Activated CD8-positive, alpha-beta memory T cell treated with anti-CD3 and anti-CD28 coated beads for 4 hours (primary cell): ENCODE measurements at places on chromosomes 1 and 21.

- DNase-seq, result no peak
Measured at GRCh38 chr1:76679534-76680152, 187.6 kb upstream of the ST6GALNAC5 start.

GRCh38 chr1:199843861-199844260 lies 183.6 kb upstream of the NR5A2 start:
- DNase-seq, result no peak

- DNase-seq, result no peak
Measured at GRCh38 chr1:15424146-15424667, 14.0 kb upstream of the CTRC start.

GRCh38 chr1:245870698-245871097 lies 636.4 kb downstream of the SMYD3 start:
- no peak for DNase-seq

GRCh38 chr1:161192476-161193465 lies 6.1 kb downstream of the ADAMTS4 start:
- DNase-seq, result peak; percentile 41

- DNase-seq, result no peak
Measured at GRCh38 chr1:5896706-5897660, 95.2 kb downstream of the NPHP4 start.

GRCh38 chr1:109263234-109263596 lies 13.9 kb downstream of the CELSR2 start:
- no peak for DNase-seq

- no peak for DNase-seq
Measured at GRCh38 chr1:92923664-92924063, 37.6 kb downstream of the DIPK1A start.

DNA sequence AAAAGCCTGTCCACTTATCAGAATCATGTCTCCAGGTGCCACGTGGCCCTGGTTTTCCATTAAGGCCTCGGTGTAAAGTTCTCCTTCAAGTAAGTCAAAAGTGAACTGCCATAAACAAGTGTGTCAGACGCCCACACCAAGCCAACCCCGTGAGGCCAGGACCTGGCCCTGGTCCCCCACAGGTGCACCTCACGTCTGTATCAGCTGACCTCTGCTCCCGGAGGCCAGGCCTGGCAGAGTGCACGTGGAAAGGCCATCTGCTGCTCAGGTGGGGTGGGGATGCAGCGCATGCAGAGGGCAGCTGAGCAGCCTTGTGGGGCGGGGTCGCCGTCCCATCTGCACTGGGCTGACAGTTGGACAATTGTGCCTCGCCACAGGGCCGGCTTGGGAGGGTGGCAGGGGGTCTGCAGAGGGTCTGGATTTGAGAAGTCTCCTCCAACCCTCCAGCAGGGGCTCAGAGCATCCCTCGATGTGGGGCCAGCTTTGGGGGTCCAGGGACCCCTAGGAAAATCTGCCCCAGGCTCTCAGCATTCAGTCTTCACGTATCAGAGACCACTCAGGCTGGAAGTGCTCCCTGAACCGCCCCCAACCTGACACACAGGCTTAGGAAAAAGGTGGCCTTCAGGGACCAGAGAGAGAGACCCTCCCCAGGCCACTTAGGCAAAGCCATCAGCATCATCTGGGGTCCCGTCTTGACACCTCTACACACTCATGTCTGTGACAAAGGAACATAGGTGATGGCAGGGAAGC lies 3.0 kb downstream of the SLC19A1 start:
- DNase-seq, result no peak

GRCh38 chr21:43016728-43017127 lies 42.4 kb downstream of the PKNOX1 start:
- DNase-seq, result no peak

DNA sequence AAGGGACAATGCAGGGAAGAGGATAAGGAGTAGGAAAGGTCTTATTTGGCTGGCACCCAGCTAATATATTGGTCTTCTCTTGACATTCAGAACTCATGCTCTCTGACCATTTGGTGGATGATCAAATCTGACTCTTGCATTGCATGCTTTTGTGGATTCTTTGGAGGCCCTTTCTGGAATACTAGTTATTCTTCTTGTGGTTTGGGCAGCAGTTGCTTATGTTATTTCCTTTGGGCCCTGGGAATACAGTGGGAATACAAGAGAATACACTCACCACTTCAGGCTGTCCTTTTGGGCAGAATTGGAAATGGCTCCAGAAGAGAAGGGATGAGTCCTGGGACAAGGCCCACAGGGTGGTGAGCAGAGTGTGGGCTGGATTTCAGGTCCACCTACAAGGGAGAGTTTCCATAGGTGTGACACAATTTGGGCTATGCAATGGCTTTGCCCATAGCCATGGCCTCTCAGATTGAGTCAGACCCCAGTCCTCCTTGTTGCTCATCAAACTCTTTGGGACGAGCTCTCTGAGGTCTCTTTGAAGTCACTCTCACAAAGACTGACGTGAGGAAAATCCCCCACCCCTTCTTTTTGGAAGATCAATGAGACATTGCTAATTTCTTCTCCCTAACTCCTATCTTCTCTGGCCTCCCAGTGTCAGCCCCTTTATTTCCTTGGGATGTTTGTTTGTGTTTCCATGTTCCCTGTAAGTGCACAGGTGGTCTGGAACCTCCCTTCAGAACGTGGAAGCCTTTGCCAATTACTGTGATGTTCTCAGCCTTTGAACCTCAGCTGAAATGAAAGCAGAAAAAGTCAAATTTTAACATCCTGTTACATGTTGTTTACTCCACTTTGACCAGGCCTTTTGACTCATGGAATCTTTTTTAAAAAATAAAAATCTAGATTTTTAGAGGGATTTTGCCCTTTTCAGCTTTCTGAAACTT lies 19.4 kb downstream of the HSD11B1 start:
- no peak for DNase-seq

DNA sequence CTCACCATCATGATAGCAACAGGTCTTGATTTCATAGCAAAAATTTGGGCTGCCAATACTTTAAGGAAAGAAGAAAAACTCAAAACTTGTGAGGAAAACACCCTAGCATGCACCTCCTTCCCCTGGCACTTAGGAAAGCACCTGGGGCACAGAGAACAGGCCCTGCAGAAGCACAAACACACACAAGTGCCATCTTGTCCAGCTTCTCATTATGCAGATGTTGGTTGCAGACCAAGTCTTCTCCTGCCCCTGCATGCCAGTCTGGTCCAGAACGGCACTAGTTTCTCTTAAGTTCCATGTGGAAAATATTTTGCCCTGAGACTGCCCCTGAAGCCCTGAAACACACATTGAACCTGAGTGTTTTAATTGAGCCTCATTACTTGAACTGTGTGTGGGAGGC lies 6.3 kb upstream of the ETV3 start:
- no peak for DNase-seq

DNA sequence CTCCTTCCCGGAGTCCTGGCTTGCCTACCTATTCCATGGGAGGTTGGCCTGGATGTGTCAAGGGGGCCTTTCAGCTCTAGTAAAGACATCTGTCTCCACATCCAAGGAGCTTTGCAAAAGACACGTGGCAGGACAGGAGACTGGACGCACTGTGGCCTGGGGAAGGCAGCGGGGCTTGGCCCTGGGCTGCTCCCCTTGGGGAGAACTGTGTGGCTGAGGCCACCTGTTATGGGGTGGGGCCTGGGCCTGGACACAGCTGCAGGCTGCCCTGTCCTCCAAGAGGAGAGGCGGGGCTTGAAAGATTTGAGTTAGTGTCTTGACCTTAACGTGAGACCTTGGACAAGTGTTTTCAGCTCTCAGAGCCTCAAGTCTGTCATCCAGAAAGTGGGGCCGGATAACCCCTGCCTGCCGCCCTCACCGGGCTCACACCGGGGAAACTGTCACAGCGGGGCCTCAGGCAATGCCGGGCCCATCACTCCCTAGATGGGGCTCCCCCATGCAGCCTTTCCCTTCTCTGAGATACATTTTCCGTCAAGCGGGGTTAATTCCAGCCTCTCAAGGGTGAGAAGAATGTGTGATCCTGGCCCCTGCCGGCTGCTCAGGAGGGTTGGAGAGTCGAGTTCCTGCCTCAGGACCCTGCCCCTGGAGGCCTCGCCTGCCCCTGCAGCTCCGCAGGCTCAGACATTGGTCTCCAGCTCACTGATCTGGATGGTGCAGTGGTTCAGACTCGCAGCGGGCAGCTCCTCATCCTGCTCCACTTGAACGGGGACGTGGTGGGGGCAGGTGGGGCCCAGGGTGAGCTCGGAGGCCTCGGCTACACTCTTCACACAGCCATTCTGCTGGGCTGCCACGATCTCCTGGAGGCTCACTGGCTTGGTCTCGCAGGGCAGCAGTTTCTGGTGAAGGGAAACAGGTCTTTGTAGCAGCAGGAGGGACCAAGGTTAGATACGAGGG lies 25.6 kb downstream of the PODN start:
- DNase-seq, result no peak

DNA sequence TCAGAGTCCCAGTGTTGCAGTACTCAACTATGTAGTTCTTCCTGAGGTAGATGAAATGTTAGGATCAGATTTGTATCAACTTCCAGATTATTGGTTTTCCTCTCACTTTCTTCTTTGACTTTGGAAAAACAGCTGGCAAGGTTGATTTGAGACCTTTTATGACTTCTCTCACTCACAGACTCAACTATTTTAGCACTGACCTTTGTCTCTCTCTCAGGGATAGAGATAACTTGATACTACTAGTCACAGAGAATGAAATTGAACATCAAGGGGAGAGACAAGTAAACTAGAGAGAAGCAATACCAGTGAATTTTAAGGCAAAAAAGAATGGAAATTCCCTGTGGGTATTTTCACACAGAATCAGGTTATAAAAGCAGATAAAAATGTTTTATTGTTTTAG lies 159.7 kb upstream of the B3GALT2 start:
- no peak for DNase-seq

GRCh38 chr1:182740120-182740519 lies 49.5 kb upstream of the NPL start:
- DNase-seq, result no peak

GRCh38 chr1:57195436-57195941 lies 228.4 kb downstream of the DAB1 start:
- no peak for DNase-seq

GRCh38 chr1:3514404-3514803 lies 59.9 kb downstream of the ARHGEF16 start:
- no peak for DNase-seq

DNA sequence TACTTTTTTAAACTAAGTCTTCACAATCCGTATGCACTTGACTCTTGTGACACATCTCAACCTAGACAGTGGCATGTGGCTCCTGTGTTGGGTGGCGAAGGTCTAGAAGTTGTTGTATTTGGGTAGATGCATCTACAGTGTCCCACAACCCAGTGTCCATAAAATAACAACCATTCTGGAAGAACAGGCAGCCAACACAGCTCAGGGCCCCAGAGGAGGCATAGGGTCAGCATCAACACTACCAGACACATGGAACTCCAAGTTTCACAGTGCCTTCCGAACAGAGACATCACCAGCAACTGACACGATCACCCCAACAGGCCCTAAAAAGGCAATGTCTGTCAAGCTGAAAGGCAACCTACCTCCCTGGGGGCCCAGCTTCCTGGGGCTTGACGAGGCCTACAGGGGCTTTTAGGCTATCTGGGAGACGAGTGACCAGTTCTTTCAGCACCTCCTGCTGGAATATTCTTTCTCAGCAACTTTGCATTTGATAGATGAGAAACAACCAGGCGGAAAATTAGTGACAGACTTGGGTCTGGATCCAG lies 5.6 kb downstream of the SH3BP5L start:
- no peak for DNase-seq

DNA sequence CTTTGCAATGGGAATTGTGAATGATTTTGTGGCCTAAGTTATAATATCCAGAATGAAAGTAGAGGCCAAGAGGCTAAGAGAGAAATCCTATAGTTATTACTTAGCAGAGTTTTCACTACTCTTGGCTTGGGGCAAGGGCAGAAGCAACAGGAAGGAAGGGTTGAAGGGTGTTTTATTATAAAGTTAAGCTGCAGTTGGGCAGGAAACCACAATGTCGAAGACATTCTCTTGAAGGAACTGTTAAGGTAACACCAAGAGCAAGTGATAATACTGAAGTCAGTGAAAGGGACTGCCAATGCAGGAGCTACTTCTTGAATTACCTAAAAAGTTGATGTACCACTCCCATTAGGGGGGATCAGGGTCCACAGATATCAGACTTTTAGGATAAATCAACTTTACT lies 8.3 kb downstream of the XCL2 start:
- no peak for DNase-seq

DNA sequence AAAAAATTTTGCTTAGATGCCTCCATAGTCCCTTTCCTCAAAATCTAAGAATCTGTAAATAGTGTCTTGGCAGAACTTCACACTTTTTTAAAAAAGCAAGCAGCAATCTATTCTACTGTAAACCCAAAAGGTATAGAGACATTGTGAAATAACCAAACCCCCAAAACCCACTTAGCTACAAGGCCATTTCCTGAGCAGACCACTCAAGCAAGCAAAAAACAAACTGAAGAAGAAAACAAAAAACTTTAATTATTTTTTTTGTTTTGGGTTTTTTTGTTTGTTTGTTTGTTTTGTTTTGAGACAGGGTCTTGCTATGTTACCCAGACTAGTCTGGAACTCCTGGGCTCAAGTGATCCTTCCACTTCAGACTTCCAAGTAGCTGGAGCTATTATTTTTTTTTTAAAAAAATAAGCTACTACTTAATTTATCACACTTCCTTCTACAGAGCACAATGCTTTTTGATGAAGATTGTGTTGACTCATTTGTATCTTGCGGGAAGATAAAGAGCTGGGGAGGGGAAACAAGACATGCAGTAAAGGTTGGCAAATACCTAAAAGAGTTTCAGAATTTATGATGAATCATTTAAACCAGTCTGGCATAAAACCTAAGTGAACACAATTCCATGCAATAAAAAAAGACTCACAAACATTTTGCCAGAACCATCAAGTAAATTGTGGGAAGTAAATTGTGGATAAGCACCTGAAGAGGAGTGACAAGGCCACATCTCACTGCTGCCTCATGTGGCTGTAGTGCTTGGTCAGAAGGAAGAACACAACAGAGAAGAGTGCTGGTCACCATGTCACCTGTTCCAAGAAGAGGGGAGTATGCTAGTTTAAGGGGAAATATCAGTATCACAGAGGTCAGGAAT lies 2.7 kb upstream of the PTPN22 start:
- no peak for DNase-seq

- DNase-seq, result no peak
Measured at GRCh38 chr1:16458831-16459230, 18.3 kb downstream of the NECAP2 start.

GRCh38 chr1:51906306-51907078 lies 28.0 kb upstream of the NRDC start:
- DNase-seq, result no peak

DNA sequence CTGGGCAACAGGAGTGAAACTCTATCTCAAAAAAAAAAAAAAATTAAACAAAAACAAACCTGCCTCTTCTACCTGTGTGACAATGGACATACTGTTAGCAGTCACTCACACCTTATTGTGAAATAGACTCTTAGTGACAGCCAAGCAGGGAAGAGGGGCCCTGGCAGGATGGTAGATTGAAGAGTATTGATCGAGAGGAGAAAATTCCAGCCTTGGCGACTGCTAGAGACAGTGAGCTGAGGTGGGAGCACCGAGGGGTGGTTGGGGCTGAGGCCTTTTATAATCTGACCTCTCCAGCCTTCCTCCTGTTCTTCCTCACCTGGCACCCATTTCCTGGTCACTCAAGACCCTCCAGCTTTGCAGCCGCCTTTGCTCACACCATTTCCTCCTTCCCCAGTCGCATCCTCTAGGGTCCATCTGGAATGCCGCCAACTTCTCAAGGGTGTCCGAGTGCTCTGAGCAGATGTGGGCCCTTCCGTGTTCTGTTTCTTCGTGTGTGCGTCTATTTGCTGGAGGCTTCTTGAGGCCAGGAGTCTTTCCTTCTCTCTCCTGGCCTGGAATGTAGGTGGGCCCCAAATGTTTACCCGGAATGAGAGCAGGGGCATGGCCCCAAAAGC lies 196.9 kb upstream of the TMEM51 start:
- DNase-seq, result no peak

- DNase-seq, result no peak
Measured at GRCh38 chr1:177425199-177425598, 254.4 kb downstream of the BRINP2 start.

GRCh38 chr1:26711777-26712176 lies 16.0 kb downstream of the ARID1A start:
- DNase-seq, result no peak
